ENCODE measurements at places on chromosomes 5 and 9.

DNA sequence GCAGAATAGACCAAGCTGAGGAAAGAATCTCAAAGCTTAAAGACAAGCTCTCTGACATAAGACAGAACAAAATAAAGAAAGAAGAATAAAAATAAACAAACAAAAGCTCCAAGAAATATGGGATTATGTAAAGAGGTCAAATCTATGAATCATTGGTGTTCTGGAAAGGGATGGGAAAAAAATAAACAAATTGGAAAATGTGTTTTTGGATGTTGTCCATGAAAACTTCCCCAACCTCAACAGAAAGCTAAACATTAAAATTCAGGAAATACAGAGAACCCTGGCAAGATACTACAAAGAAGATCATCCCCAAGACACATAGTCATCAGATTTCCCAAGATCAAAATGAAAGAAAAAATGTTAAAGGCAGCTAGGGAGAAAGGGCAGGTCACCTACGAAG lies 662.0 kb upstream of the CDH18 start:
- DNase-seq, result no peak

GRCh38 chr5:169904059-169904458 lies 76.2 kb downstream of the INSYN2B start:
- peak; percentile 16 for DNase-seq

- DNase-seq, result no peak
Measured at GRCh38 chr9:113154471-113154870, 3.7 kb downstream of the SLC31A2 start.

DNA sequence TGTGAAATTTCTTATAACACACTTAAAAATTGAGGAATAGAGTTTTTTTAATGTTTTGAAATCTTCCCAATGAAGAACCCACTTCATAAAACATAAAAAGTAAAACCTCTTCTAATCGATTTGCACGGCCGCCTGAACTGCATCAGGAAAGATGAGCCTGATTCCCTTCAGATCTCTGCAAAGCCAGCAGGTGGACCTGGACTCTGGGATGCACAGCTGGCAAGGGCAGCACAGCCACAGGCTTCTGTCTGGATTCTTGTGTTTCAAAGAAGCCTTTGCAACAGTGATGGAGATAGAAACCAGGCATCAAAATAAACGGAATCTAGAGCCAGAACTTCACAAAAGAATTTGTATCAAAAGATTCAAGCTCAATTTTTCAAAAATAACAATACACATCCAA lies 36.0 kb upstream of the SPATA31C2 start:
- DNase-seq, result no peak

GRCh38 chr5:169626779-169627178 lies 10.3 kb upstream of the DOCK2 start:
- no peak for DNase-seq

GRCh38 chr9:121738411-121738810 lies 87.0 kb downstream of the DAB2IP start:
- no peak for DNase-seq

DNA sequence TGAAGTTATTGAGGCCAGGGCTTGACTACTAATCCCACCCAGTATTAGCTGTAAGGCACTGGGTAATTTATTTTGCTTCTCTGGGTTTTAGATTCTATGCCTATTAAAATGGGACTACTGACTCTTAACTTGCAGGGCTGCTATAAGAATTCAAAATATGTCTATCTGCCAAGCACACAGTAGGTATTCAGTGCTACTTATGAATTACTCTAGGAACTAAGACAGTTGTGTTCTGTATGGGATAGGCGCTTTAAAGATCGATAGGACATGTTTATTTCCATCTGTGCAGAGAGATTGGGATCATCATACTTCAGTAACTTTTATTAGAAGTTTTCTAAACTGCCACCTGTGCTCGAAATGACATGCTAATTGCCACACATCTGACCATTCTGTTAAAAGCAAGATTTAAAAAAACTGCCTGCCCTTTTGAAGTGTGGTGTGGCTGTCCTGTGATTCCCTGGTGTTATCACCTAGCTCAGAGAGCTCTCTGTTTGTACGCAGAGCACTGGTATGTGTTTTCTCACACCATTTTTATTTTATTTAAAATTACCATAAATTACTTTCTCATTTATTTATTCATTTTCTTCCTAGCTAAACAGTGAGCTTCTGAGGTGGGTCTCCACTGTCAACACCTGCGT lies 58.7 kb downstream of the FYB1 start:
- no peak for DNase-seq

DNA sequence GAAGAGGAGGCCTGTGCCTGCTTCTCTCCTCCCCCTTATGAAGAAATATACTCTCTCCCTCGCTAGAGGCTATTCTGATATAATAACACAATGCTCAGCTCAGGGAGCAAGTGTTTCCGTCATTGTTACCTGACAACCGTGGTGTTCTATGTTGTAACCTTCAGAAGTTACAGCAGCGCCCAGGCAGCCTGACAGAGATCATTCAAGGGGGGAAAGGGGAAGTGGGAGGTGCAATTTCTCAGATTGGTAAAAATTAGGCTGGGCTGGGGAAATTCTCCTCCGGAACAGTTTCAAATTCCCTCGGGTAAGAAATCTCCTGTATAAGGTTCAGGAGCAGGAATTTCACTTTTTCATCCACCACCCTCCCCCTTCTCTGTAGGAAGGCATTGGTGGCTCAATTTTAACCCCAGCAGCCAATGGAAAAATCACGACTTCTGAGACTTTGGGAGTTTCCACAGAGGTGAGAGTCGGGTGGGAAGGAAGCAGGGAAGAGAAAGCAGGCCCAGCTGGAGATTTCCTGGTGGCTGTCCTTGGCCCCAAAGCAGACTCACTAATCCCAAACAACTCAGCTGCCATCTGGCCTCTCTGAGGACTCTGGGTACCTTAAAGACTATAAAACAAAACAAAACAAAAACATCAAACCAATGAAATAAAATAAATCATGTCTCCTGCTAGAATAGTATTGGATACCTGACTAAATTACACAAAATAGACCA lies 1.3 kb downstream of the TMEM174 start:
- DNase-seq, result no peak

- DNase-seq, result no peak
Measured at GRCh38 chr5:119032656-119033055, 38.2 kb upstream of the DMXL1 start.

DNA sequence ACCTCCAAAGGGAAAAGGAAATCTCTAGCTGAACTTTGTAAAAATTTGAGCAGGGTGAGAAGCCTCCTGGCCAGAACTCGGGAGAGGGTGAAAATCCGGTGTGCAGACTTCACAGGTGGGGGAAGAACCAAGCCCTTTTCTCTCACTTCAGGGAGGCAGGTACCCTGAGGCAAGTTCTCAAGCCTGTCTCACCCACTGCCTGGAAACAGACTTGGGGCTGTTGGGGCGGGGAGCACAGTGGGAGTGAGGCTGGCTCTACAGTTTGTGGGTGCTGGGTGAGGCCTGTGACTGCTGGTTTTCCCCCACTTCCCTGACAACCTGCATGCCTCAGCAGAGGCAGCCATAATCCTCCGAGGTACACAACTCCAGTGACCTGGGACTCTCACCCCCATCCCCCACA lies 187.1 kb downstream of the KIF4B start:
- no peak for DNase-seq

DNA sequence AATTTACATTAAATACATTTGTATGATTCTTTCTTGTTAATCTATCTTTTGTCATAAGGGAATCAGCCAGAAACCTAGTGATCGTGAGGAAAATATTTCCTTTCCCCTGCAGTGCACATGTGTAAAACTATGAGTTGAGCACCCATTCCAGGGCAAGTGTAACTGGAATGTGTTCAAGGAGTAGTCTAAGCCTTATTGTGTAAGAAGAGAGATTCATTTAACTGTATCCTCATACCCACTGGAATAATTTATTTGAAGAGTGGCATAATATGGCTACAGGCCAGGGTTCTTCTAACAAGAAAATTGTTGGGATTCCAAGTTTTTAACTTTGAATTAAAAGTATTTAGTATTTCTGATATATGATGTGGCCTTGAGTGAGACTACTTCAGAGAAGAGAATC lies 1692.7 kb downstream of the EFNA5 start:
- DNase-seq, result no peak

DNA sequence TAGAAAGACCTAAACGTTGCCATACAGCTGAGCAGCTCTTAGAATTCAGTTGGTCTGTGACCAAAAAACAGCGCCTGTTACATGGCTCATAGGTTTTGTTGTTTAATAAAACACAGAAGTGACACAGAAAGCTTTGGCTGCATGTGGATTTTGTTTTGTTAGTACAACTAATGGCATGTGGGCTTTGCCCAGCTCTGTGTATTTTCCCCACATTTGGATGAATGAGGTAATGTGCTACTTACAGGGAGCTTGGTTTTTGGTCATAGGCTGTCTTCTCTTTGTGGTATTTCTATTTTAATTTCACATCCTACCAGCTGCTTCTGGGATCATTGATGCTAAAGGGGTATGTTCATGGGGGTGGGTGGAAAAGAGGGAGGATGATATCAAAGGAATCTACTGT lies 37.0 kb upstream of the POU4F3 start:
- no peak for DNase-seq

GRCh38 chr5:10493884-10494283 lies 52.2 kb downstream of the ROPN1L start:
- DNase-seq, result no peak

DNA sequence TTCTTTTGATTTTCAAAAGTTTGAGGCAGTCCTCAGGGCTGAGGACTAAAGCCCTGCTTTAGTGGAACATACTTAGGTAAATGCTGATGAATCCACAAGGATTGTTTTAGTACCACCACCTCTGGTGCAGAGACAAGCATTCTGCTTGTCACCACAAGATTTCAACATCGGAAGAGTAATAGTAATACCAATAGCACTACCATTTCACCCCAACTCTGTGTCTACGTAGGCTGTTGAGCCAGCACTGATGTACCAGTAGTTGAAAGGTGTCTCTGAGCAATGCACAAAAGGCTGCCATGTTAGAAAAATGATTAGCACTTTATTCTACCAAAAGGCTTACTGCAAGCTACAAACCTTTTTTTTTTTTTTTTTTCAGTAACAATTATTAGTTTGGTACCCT lies 213.2 kb upstream of the SLC24A2 start:
- no peak for DNase-seq

DNA sequence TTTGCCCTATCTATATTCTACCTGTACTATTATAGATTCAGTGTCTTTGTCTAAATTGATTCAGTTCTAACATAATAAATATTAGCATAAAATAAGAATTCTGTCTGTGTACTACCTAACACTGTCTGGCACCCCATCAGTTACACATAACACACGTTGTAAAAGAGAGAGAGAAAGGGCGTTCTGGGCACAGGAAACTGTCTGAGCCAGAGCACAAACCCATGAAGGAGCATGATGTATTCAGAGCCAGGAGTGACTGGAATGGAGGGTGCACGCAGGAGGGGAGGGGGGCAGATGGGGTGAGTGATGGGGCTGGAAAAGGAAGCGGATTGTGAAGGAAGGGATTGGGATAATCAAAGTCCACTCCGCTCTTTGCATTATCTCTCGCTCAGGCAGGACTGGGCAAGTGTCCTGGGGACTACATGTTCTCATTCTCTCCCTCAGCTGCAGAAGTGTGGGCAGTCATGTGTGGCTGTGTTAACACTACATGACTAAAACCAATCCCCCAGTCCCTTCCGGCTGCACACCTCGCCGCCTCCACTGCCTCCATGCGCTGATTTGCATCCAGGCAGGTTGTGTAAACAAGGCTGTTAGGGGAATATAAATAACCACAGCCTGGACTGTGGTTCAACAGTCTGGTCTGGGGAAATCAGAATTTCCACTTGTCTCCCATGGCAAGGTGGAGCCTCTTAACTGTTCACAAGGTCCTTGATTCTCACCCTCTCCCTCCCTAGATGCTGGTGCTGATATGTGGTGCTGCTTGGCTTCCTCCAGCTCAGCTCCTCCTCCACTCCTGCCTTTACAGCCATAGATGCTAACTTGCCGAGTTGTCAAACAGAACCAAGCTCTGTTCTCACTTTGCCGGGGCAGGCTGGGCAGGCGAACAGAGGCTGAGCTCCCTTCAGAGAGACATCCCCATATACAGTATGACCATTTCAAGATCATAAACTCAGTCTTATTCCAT lies 367.5 kb upstream of the BRINP1 start:
- DNase-seq, result peak; percentile 61

- DNase-seq, result peak; percentile 42
Measured at GRCh38 chr5:173884402-173885053, 3.6 kb upstream of the CPEB4 start.

DNA sequence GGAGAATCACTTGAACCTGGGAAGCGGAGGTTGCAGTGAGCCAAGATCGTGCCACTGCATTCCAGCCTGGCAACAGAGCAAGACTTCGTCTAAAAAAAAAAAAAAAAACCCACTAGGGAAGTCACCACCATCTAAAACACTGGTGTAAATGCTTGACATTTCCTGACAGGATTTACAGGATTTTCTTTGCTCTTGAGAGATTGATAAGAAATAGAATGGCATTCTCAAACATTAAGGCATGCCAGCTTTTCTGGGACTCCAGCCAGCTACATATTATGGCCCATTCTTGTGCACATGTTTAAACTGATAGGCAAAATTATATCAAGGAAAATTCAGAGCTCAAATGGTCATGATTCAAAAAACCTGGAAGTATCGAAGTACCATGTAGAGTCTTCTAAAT lies 28.7 kb downstream of the GTF3C4 start:
- DNase-seq, result no peak

GRCh38 chr5:95870105-95870672 lies 47.7 kb upstream of the GLRX start:
- no peak for DNase-seq

GRCh38 chr5:161403996-161404395 lies 142.5 kb downstream of the GABRB2 start:
- no peak for DNase-seq

- no peak for DNase-seq
Measured at GRCh38 chr5:119200795-119201194, 129.9 kb downstream of the DMXL1 start.

DNA sequence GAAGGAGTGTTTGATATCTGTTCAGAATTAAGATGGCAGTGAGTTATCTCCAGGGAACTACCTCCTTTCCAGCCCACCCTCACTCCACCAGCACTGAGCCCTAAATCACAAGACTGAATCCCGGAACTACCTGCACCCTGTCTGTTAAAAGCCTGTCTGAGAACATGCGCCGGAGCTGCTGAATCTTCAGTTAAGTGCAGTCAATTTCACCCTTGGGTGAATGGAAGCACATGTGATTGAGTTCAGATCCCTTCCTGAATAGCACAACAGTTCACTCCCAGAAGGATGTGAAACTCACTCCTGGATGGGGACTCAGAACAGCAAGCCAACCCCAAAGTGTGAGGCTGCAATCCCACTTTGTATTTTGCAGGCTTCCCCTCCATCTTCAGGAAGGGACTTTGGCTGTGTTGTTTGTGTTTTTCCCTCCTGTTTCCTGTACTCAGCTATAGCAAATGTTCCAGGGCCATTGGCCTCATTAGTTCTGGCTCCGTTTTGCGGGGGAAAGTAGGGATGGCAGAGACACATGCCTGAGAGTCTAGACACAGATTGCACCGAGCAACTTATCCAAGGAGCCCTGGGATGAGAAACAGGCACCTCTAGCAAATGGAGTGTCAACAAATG lies 43.4 kb downstream of the DPYSL3 start:
- DNase-seq, result no peak

DNA sequence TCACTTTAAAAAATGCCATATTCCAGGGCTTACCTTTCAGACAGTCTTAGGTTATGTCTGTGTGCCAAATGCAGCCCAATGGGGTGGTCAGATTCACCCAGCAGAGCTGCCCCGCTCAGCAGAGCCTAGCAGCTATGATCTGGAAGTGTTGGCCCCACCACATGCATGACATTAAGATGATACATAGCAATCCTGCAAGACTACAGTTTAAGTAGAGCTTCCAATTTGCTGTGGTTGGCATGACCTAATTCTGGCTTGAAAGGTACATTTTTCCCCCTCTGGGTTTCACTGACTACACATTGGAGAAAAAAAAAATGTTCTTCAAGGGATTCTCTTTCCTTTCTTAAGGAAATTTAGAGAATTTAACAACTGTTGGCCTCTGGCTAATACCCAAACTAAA lies 22.5 kb downstream of the MEF2C start:
- DNase-seq, result no peak
